ENCODE measurements at places on chromosomes 6 and 20.

GRCh38 chr6:157710604-157711003 is 112.4 kb upstream of the SNX9 start:
- no peak for DNase-seq

DNA sequence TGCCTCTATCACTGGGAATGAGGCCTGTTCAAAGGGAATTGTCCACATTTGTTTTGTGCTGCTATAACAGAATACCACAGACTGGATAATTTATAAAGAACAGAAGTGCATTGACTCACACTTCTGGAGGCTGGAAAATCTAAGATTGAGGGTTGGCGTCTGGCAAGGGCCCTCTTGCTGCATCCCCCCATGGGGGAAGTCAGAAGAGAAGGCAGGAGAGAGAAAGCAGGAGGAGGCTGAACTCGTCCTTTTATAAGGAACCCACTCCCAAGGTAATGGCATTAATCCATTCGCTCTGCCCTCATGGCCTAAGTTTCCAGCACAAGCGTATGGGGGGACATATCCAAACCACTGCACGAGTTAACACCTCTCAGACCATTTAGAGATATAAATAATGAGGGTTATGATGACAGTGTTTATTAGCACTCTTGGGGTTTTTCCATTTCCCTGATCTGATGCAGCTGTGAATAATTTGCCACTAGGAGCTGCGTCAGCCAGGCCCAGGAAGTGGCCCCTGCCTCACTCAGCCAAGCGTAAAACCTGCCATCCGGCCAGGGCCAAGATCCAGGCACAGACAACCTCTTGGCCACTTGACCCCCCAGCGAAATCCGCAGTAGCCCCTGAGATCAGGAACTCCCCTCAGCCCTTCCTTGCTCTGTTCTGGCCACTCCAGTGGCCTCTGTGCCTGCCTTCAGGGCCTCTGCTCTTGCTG is 14.2 kb upstream of the SLCO4A1 start:
- no peak for DNase-seq

- no peak for DNase-seq
Observed at GRCh38 chr20:18428490-18429173, 38.2 kb downstream of the DZANK1 start.

GRCh38 chr6:72784581-72784980 is 162.7 kb downstream of the KCNQ5 start:
- DNase-seq: no peak

DNA sequence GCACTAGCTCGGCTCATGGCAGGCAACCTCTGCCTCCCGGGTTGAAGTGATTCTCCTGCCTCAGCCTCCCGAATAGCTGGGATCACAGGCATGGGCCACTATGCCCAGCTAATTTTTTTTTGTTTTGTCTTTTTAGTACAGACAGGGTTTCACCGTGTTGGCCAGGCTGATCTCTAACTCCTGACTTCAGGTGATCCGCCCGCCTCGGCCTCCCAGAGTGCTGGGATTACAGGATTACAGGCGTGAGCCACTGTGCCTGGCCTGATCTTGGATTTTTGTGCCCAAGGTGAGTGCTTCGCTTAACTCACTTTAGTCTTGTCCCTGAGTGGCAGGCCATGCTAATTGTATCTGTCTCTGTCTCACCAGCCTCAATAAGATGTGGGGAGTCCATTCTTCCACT is 78.6 kb downstream of the KCNB1 start:
- no peak for DNase-seq

DNA sequence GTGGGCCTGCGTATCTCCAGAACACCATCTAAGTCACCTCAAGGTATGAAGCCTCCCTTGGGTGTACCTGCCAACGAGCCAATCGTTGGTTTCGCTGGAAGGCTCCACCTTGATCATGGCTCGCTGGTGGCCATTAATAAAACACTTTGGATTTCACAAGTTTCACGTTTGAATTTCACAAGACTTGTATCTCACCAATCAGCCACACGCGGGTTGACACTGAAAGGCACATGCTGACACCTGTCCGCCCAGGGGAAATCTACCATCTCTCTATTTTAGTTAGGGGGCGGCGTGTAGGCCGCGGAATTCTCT is 586 bp upstream of the HMGA1 start:
- peak; percentile 60 for DNase-seq

- DNase-seq: no peak
Observed at GRCh38 chr6:33206864-33207551, 1.3 kb upstream of the RING1 start.

DNA sequence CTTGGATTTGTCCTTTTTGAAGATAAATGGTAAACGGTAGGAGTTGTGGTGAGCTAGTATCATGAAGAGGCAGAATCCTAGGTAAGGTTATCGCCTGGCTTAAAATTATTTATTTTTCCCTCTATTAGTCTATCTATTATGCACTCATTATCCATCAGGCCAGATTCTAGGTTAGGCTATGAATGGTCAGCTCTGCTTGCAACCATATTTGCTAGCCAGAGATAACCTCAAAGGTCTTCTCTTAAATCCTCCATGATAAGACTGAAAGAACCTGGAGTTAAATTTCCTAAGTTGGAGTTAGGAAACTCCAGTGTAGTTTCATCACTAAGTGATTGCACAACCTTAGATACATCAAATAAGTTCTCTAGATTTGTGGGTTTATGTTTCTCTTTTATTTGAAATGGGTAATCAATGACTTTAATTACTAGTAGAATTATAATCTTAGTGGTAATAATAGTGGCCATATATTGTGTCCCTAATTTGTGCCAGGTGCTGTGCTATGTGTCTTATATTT is 302.1 kb upstream of the RUNX2 start:
- DNase-seq: no peak

GRCh38 chr6:12414096-12414675 is 124.0 kb downstream of the EDN1 start:
- DNase-seq: no peak

DNA sequence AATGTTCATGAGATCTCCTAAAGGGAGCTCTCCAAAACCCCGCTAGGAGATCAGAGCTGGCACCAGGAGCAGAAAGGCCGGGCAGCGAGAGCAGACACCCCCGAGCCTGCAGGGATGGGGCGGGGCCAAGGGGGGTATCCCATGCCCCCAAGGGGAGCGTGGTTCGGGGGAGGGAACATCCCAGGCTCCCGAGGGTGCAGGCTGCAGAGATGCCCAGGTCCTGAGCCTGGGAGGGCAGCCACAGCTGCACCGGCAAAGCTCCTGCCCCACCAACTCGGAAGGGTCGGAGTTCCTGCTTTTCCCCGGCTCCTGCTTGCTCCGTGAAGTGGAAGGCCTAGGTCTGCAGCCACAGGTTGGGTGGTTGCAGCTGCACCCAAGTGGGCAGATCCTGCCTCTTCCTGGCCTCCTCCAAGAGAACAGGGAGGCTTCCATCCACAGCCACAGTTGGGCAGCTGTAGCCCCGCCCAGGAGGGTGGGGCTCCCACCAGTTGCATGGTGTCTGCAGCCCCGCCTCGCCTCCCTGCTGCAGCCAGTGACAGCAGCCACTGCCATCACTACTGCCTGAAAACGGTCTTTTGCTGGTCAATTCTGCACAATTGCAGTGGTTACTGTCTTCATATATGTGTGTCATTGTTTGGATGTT is 13.4 kb upstream of the GMNN start:
- DNase-seq: no peak

GRCh38 chr6:84551797-84552196 is 212.6 kb downstream of the TBX18 start:
- DNase-seq: no peak

GRCh38 chr6:100565439-100566104 is 100.9 kb upstream of the SIM1 start:
- DNase-seq: no peak

- no peak for DNase-seq
Observed at GRCh38 chr6:19602434-19603013, 234.6 kb upstream of the ID4 start.

DNA sequence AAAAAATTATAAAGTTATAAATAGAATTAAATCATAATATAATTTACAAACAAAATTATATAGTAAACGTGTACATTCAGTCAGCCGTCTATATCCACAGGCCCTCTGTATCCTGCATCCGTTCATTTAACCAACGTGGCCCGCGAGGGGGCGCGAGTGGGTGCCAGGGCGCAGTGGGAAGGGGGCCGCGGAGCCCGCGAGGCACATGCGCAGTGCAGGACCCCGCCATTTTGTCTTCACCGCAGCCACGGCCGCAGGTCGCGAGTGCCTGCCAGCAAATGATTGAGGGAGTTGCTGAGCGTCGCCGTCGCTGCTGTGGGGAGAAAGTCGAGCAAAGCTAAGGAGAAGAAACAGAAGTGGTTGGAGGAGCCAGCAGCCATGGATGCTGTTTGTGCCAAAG is 53.4 kb upstream of the ECI2 start:
- DNase-seq: no peak

- DNase-seq: no peak
Observed at GRCh38 chr6:41451039-41451438, 95.1 kb upstream of the FOXP4 start.

- no peak for DNase-seq
Observed at GRCh38 chr20:20734475-20734948, 22.1 kb upstream of the RALGAPA2 start.

Measured in activated naive CD4-positive, alpha-beta T cell (primary cell).